ENCODE measurements at places on chromosomes 2 and 18.

- DNase-seq = no peak
These were observed 881 bp downstream of the PIKFYVE start for GRCh38 chr2:208266936-208267335.

DNA sequence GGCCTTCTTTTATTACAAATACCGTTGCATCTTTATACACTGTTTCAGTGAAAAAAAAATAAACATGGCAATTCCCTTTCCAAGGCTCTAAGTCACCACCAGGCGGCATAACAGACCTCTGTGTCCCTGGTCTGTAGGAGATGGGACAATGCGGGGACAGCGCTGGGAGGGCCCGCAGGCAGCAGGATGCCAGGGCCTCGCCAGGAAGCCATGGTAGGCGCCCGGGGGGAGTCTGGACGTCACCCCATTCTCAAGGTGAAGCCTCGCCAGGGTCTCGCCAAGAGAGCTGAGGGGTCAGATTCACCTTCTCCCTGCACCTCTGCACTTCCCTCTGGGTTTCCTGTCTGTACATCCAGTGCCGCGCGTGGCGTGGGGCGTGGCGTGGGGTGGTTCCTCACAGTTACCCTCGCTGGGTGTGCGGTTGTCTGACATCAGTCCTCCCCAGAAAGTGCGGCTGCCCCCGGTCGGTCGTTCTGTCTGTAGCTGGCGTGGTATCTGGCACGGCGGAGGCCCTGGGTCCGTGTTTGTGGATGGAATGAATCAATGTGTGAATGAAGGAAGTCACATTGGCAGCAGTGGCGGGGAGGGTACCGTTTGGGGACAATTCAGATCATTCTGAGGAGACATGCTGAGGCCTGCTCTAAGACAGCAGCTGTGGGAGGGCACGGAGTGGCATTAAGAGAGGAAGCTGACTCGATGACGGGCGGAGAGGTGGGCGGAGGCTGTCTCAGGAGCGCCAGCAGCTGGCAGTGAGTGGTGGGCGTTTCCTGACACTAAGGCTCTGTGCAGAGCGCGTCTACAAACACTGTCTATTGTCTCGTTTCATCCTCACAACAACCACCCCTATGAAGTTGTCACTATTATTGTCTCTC is 46.0 kb downstream of the LRRFIP1 start:
- peak; percentile 88 for DNase-seq

DNA sequence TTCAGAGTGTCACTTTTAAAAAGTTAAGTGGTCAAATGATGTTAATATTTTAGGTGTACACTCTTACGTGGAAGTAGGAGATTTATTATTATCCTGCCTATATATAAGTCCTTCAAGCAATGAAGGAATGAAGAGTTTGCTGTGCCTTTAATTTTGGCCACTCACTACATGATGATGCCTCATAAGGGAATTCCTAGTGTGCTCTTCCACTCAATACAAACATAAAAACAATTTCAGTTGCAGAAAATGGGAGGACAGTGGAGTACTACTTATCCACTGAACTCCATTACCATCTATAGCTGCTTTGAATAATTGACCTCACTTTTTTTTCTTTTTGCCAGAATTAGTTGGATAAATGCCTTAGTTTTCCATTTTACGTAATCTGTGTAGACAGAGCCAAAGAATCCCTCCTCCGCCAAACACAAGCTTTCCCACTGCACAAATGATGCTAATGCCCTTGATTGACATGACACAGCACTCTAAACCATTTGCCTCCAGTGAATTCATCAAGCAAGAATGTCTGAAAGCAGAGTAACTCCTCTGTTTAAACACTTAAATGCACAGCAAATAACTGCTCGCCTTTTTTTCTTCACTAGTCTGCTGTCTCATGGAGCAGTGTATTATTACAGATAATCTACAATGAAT is 751.1 kb upstream of the FANCL start:
- no peak for DNase-seq

- DNase-seq = no peak
These were observed 283.0 kb downstream of the RND3 start for GRCh38 chr2:150204451-150204850.

DNA sequence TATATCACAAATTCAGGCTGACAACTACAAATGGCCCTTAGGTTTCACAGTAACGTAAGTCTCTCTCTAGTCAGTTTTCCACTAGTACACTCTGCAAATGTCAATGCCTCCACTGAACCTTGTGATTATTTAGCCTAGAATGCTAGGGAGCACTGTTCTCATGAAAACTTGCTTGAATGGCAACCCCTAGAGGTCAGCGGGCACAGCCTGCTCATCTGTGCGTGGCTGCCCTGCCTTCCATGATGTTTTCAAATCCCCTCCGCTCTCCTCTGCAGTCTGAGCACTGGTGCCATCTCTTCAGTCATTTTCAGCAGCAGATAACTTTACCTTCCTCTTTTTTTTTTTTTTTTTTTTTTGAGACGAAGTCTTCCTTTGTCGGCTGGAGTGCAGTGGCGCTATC is 84.1 kb upstream of the GULP1 start:
- DNase-seq = no peak

DNA sequence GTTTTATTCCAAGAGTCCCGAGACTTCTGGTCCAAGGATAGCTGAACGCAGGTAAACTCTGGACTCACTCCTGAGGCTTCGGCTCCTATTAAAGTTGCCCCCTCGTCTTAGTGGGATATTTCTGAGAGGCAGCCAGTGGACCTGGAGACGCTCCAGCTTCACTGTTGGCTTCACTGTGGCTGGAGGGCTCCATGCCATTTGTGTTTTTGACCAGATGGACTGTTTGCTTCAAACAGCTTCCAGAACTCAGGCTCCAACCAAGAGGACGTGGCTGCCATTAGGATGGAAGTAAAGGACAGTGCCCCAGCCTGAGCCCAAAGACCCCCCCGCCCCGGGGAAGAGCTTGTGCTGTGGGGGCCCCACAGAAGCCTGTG is 94.4 kb upstream of the LDAH start:
- DNase-seq = no peak

DNA sequence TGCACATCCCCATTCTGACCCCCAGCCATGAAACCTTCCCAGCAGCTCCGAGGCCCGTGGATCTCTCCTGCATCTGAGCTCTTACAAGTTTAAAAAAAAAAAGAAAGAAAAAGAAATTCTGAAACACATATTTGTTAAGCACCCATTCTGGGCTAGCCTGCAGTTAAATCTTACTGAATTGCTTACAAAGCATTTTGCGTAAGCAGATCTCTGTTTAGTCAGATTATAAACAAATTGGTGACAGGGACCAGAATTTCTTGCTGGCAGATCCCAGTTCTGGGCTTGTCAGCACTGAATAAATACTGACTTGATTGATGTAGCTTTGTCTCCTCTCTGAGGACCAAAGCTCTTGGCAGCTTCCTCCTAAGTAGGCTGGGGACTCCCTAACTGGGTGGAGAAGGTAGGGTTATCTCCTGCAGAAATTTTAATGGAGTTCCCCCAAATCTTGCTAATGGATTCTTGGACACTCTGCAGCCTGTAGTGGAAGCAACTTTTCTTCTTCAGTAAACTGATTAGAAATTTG is 160.9 kb downstream of the MIB1 start:
- no peak for DNase-seq

DNA sequence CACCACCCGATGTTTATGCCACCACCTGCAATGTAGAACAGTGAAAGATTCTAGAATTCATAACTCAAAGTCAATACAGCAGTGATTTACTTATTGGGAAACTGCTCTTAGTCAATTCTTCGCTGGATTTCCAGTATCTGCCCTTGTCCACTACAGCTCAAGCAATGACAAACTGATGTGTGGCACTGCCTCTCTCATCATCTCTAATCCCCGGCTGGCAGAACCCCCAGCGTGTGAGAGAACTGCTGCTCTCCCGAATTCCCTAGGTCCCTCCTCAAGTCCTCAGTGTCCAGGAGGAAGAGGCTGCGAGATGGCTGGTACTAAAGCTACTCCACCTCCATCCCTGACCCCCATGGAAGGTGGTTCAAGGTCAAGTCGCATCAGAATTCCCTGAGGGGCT is 1.6 kb downstream of the TXNL4A start:
- DNase-seq = no peak

- no peak for DNase-seq
These were observed 96.3 kb upstream of the STON1 start for GRCh38 chr2:48433682-48434081.

GRCh38 chr2:127133793-127134192 is 26.8 kb upstream of the BIN1 start:
- no peak for DNase-seq

GRCh38 chr2:239543702-239544101 is 142.9 kb upstream of the HDAC4 start:
- DNase-seq = no peak

DNA sequence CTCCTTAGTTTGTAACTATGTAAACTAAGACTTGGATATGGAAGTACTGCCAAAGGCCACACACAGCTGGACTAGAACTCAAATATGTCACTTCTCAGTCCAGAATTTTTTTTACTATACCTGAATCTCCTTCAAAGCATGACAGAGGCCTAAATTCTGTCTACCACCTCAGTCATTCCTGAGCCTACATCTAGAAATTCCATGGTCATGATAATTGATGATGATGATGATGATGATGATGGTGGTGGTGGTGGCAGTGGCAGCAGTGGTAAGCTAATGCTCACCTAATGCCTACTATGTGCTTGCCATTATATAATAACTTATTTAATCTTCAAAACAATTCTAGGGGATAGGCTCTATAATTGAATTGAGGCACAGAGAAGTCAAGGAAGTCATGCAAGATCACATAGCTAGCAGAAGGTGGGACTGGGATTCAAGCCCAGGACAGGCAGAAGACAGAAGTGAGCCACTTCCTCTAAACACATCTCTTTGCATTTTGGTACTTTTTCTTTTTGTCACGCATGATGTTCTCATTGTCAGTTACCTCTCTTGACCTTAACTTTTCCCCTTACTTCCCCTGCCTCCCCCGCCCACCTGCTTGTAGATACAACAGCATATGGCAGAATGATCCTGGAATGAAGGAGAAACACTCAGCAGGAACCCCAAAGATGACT is 539.3 kb downstream of the TNS1 start:
- no peak for DNase-seq

GRCh38 chr2:171669121-171669520 is 18.1 kb upstream of the DYNC1I2 start:
- DNase-seq = no peak

DNA sequence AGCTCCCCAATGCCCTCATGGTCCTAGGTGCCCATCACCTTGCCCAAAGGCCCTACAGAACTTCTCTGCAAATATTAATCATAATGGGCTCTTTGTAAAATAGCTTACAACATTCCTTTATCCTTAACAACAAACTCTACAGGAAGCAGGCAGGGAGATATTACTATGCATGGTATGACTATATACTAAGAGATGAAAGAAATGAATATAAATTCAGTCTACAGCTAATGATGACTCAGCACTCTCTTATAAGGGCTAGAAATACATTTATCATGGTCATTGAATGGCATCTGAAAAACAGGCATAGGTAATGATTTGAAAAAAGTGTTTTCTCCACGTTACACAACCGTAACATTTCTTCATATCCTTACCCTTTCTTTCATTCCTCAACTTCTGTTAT is 254.8 kb upstream of the DSEL start:
- DNase-seq = no peak

DNA sequence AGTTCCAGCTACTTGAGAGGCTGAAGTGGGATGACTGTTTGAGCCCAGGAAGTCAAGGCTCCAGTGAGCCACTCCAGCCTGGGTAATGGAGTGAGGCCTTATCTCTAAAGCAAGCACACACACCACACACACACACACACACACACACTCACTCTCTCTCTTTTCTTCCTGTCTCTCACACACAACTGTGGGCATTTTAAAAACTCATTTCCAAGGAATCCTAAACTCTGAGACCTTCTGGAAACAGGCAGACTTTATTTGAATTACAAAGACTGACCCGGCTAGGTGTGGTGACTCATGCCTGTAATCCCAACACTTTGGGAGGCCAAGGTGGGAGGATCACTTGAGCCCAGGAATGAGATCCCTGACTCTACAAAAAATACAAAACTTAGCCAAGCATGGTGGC is 21.3 kb downstream of the WDSUB1 start:
- DNase-seq = no peak

- DNase-seq = no peak
These were observed 7.0 kb upstream of the TNS1 start for GRCh38 chr2:218009765-218010139.

- peak; percentile 82 for DNase-seq
These were observed 14.3 kb downstream of the IMPA2 start for GRCh38 chr18:11995445-11996189.

Measured in common myeloid progenitor, CD34-positive (primary cell).